CD4-positive, alpha-beta T cell treated with Interleukin-15 for 1 hour (primary cell): ENCODE measurements at places on chromosomes 7 and 10.

- no peak for DNase-seq
Observed at GRCh38 chr10:110263164-110263563, 41.6 kb downstream of the SMNDC1 start.

DNA sequence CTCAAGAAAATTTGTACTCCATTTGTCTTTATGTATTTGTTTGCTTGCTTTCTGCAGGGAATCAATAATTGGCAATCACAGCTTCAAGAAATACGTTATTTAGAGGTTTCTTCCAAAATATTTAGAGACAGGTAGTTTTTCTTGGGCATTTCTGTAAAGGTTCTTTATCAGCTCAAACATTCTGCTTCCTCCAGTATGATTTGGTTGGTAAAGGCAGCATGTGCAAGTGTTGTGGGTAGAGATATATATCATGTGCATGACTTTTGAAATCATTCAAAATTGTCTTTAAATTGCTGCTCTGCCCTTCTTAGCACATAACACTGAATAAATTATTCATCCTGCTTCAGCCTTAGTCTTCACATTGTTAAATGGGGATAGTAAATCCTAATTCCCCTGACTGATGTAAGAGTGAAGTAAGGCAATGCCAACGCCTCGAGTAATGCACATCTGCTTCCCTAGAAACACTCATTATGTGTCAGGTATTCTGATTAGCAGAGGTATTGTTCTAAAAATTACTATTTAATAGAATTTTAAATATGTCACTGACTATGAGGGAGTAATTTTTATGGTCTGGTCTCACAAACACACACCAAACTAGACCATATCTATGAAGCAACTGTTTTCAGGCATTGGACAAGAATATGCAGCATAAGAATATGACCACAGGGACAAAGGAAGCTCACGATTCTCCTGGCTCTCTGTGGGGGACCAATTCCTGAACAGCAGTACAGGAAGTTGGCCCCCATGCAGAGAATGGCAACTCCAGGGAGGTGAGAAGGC, 77.3 kb upstream of the AKR1E2 start:
- no peak for DNase-seq

DNA sequence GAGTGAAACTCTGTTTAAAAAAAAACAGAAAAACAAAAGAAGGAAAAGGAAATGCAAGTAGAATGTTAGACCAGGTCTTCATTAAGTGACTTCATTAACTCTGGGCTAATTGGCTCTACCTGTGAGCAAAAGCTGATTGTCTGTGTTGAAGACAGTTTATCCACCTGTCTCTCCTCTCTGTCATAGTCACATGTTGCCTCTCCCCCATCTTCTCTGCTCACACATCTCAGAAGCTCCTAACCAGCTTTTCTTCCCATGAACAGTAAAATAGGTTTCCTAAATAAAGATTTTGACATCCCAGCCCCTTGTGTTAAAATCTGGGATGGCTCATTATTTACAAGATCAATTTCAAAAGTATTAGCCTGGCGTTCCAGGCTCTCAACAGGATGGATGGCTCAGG, 222.7 kb downstream of the CACNB2 start:
- no peak for DNase-seq

- no peak for DNase-seq
Observed at GRCh38 chr7:115409682-115410433, 488.0 kb downstream of the MDFIC start.

DNA sequence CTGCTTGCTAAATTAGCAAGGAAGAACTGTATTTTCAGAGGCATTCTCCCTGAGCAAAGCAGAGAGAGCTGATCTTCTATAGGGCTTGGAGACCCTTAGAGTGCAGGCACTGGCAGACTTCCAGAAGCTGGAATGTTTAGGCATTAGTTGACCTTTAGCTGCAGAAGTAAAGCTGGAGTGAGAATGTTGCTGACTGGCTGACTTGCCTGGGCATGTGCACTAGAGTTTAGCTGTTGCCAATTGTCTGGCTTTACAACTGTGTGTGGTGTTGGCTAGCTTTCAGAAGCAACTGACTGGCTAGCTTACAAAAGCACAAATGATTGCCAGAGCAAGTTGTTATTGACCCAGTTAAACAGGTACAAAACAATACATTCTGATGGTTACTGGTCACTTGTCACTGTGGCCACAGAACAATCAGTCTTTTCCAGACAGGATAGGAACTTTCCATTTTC, 25.1 kb downstream of the FAM13C start:
- DNase-seq: no peak

DNA sequence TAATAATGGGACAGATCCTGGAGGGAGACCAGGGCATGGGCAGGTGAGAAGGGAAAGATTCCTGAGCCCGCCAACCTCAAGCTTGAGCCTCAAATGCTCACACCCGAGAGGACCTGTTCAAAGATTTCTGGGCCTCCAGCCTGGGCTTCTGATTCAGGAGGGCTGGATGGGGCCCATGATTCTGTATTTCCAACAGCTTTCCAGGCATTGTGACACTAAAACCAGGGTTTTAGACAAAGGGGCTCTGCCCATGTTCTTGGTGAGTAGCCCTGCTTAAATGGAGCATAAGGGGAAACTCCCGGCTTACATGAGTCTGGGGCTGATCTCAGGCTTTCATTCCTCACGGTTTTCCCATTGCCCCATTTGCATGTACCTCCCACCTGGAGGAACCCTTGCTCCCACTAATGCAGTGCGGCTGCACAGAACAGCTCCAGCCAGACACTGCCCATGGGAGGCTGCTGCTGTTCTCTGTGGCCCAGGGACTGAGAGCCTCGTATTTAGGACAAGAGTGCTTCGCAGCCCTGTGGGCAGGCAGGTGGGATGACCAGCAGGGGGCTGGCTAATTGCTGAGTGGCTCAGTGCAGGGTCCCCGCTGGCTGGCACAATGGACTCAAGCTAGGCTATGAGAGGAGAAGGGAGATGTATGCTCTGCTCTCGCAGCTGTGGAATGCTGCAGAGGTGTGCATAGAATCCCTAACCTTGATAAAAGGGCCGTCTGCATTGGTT, 135.3 kb upstream of the COBL start:
- DNase-seq: no peak

GRCh38 chr10:60073397-60073780, 167.0 kb upstream of the CCDC6 start:
- DNase-seq: no peak

- no peak for DNase-seq
Observed at GRCh38 chr10:50326757-50327701, 75.7 kb upstream of the ASAH2 start.

GRCh38 chr7:37208528-37208927, 240.1 kb downstream of the ELMO1 start:
- DNase-seq: peak; percentile 41

DNA sequence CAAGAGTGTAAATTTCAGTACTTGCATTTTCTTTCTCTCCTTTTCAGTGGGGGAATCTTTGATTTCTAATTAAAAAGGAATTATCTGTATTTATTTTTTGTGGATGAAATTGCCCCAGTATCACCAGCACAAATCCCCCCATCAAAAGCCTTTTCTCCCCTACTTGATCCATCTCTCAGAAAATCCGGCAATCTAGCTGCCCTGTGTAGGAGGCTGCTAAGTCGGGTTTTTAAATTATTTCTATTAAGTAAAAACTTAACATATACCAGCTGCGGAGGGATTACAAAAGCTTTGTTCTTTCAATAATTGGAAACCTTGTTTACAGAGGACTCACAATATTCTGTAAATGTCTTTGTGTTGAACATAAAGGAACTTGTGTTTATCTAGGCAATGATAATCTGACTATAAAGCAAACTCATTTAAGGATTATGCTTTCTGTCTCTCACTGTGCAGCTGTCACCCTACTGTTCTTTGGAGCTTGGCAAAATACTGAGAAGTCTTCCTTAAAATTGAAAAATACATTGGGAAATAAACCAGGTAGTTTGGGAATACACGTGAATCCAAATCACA, 177.4 kb upstream of the PRR15 start:
- no peak for DNase-seq

- DNase-seq: peak; percentile 56
Observed at GRCh38 chr7:98314469-98314868, 33.0 kb downstream of the BRI3 start.

DNA sequence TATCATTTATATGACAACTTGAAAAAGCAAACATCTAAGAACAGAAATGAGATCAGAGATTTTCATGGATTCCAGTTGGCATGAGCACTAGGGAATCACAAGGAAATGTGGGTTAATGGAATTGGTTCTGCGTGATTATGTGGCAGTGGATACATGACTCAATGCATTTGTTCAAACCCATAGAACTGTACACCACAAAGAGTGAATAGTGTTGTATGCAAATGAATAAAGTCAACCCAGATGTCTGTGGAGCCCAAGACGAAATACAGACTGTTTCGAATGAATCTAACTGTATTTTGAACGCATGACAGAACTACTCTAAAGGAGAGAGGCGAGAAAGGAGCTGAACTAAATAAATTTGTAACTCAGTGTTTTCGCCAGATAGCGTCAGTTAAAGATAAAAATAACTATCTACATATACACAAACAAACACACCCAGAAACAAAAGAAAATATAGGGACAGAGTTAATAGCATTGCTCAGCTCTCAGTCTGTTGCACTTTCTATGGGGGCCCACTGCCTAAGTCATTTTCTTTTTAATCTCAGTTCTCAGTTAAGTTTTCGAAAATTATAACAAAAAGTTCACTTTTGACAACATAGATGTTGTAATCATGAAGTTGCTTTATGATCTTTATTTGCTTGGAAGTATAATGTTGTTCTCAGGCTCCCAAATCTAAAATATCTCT, 636.7 kb upstream of the SEMA3D start:
- no peak for DNase-seq

DNA sequence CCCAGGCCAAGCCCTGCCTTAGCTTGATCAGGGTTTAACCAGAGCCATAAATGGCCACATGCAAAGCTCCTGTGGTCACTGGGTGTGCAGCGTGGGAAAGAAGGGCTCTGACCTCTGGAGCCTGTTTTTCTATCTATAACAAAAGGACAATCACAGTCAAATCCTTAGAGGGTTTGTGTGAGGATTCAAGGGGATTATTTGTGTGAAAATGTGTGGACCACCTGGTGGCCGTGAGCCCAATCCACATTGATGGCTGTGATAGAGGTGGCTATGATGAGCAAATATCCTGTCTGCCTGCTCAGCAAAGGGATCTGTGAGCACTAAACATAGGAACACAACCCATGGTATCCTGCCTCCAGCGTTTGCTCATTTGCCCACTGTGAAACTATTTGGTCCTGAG, 107.1 kb downstream of the C10orf90 start:
- no peak for DNase-seq

GRCh38 chr7:113806633-113807327, 112.0 kb downstream of the PPP1R3A start:
- DNase-seq: no peak

- DNase-seq: no peak
Observed at GRCh38 chr7:1160670-1161021, 650 bp upstream of the ZFAND2A start.

GRCh38 chr10:21199501-21199900, 302.4 kb upstream of the NEBL start:
- DNase-seq: no peak

GRCh38 chr7:42722716-42723115, 189.2 kb downstream of the C7orf25 start:
- DNase-seq: no peak

DNA sequence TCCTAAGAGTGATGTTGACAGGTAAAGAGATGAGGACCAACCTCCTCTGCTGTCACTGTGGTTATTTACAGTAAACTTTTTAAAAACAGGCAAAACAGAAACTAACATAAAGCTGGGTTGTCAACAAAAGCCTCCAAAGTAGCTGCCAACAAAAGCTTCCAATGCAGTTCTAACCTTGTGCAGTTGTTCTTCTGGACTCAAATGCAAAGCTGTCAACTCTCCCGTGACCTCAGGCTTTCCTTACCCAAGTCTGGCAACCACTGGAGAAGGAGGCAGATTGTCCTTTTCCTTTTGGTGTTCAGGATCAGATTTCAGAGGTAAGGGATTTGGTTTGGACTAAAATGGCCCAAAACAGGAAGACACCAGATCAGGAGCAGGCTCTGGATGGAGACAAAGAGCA, 63.1 kb downstream of the DLG5 start:
- DNase-seq: no peak

GRCh38 chr7:137036768-137037167, 168.3 kb downstream of the CHRM2 start:
- DNase-seq: no peak

GRCh38 chr10:34281661-34282582, 533.2 kb downstream of the PARD3 start:
- DNase-seq: no peak
